Fibroblast of skin of abdomen (primary cell): ENCODE measurements at places on chromosomes 16 and 17.

GRCh38 chr17:81828656-81829055 is 4.4 kb downstream of the MCRIP1 start:
- no peak for DNase-seq

- DNase-seq, result peak; percentile 78
Observed at GRCh38 chr17:16906680-16907079, 65.2 kb downstream of the TNFRSF13B start.

DNA sequence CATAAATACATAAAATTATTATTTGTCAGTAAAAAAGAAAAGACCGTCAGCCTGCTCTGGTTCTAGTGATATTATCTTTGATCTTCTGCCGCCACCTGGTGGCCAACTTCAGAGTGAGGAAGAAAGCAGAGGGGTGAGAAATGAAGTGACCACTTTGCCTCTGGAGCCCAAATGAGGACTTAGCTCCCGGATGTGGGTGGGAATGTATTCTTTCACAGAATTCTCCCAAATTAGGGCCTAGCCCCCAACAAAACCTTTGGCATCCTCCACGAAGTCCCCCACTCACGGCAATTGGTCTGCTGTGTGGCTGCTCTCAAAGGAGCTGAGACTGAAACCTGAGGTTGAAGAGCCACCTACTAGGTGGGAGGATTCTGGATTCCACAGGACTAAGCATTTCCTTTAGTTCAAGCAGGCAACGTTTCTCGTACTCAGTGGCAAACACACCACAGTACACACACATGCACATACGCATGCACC is 4.9 kb upstream of the ZNF267 start:
- peak; percentile 67 for DNase-seq

- DNase-seq, result no peak
Observed at GRCh38 chr17:18160128-18160856, 23.3 kb upstream of the ALKBH5 start.

GRCh38 chr17:28527181-28527681 is 21.1 kb downstream of the FOXN1 start:
- DNase-seq, result no peak

GRCh38 chr17:73203788-73204479 is 11.1 kb downstream of the COG1 start:
- DNase-seq, result no peak

DNA sequence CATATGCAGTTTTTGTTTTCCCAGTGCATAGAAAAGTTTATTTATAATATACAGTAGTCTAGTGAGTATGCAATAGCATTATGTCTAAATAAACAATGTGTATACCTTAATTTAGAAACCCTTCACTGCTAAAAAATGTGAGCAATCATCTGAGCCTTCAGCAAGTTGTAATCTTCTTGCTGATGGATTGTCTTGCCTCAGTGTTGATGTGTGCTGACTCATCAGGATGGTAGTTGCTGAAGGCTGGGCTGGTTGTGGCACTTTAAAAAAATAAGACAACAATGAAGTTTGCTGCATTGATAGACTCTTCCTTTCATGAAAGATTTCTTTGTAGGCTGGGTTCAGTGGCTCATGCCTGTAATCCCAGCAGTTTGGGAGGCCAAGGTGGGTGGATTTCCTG is 13.9 kb upstream of the CAPNS2 start:
- DNase-seq, result peak; percentile 89

DNA sequence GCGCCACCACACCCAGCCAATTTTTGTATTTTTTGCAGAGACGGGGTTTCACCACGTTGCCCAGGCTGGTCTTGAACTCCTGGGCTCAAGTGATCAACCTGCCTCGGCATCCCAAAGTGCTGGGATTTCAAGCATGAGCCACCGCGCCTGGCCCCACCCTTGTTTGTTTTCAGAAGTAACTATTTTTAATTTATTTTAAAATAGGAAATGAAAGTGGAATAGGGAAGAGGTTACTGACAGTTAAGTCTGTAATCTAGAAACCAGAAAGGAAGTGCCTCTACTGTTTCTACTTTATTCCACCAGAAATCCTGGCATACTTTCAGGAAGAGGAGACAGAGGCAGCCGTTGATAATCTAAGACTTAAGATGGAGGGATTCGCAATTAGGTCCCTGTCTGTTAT is 225.6 kb downstream of the TANC2 start:
- DNase-seq, result no peak

- DNase-seq, result peak; percentile 35
Observed at GRCh38 chr17:63785556-63785955, 11.6 kb downstream of the DDX42 start.

GRCh38 chr16:56876048-56876447 is 11.0 kb downstream of the SLC12A3 start:
- no peak for DNase-seq
